ENCODE measurements at places on chromosomes 7 and 10. TPM values are rescaled to one million over a fixed set of nuclear protein-coding genes. Genes with fewer than 3 reads are reported as not detected.
A peak's percentile ranks its signal among the peaks of the same experiment; 100 is the strongest.

Gene CPVL
- total RNA-seq = not detected

Gene GHRHR
- not detected for total RNA-seq

DNA sequence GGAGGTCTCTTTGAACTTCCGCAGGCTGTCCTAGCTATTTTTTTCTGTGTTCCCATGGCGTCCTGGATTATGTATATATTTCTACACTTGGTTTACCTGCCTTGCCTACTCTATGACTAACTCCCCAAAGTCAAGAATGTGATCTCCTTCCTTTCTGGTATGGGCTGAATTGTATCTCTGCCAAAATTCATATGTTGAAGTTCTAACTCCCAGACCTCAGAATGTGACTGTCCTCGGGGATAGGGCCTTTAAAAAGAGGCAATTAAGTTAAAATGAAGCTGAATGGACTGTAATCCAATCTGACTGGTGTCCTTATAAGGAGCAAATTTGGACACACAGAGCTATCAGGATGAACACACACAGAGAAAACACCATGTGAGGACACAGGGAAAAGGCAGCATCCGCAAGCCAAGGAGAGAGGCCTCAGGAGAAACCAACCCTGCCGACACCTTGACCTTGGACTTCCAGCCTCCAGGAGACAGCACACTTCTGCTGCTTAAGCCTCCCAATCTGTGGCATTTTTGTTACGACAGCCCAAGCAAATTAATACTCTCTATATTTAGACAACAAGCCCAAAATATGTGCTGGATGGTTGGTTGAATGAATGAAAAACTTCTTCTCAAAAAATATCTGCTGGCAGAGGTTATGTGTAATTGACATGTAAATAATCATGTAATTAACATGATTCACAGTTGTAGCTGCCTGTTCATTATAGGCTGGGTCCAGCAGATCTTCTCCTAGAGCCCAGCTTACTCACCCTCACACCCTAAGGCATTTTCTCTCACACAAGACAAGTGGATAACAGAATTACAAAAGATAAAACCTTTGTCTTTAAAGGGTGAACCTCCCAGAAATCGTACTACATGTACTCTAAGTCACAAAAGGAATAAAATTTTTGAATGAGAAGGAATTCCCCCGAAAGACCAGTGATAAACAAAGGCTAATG is 123.7 kb downstream of the CUBN start:
- H3K4me1 ChIP-seq = peaks cover 55% of the 10 kb centered on the region
- H3K4me3 ChIP-seq = no peak overlapping the region
- DNase-seq = no peak

- H3K4me3 ChIP-seq = peak overlapping the region; percentile 46
- H3K27me3 ChIP-seq = no peaks in the 10 kb centered on the region
- H3K4me1 ChIP-seq = peaks cover 40% of the 10 kb centered on the region
- no peak for DNase-seq
- H3K36me3 ChIP-seq = peaks cover 18% of the 10 kb centered on the region
These were observed 12.0 kb upstream of the AOAH start for GRCh38 chr7:36736090-36736898.

Data from activated CD8-positive, alpha-beta T cell treated with anti-CD3 and anti-CD28 coated beads, Interleukin-2, amount 10 ng/mL, durations not matched to agents 7 days and 5 days (primary cell).